ENCODE measurements at places on chromosomes 11 and 22.
A peak's percentile ranks its signal among the peaks of the same experiment; 100 is the strongest.

- no peak for DNase-seq
These were observed 23.6 kb downstream of the NPAT start for GRCh38 chr11:108198833-108199232.

GRCh38 chr11:61264371-61264770 is 23.4 kb downstream of the PGA5 start:
- no peak for DNase-seq

DNA sequence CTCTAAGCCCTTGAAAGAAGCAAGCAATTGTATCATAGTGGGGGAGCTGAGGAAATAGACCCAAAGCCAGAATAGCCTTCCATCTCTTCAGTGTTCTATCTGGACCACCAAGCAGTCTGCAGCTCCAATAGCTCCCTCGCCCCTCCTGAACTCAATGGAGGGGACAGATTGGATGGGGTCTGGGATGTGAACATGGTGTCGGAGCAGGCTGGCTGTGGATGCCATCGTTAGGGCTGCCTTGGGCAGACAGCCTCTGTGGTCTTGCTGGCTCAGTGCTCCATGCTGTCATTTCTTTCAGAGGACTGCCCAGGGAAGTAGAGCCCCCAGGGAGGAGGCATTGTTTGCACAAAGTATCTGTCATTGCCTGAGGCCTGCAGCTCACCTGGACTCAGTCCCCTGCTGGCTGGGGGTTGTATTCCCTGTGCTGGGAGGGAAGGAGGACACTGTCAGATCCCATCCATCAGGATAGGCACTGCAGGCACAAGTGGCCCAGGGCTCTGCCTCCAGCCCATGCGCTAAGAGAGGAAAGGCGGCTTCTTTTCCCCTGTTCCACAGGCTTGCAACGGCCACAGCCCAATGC is 537.7 kb downstream of the BUD13 start:
- DNase-seq = no peak

GRCh38 chr22:39254789-39255298 is 10.1 kb upstream of the PDGFB start:
- DNase-seq = peak; percentile 58

DNA sequence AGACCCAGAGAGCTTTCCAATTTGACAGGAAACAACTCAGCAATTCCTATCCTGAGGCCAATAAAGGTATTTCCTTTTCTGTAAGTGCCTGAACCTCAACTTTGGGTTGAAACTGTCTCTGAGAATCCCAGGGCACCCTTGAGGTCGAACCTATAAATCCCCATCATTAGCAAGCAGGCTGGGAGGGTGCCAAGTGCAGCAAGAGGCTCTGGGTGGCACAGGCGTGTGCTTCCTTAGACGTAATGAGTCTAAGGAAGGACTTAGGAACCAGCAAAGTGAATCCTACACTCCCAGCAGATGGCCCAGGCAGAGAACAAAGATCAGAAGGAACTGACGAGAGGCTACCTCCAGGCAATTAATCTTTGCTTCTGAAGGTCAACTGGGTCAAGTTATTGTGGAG is 234.3 kb upstream of the NARS2 start:
- DNase-seq = no peak

DNA sequence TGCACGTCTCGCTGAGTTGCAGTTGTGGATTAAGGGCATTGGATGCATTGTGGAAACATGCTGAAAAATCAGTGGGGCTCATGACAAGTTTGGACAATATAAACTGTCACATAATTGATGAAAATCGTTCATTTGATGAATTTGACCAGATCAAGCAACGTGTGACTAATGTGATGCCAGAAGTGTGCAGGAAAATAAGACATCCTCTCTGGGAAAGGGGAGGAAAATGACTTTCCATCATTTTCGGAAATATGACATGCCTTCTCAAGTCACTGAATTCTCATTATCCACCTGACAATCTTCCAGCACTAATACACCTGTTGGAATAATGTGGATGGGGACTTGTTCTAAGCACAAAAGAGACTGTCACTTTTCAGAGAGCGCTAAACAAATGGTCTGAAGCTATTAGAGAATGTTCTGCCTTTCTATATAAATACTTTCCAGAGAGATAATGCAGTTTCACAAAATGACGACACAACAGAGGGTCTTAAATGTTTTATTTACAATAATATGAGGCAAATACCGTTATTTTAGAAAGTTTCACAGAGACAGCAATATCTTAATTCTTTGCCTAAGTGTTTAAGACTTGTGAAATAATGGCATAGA is 1741.9 kb upstream of the RAG2 start:
- DNase-seq = no peak

DNA sequence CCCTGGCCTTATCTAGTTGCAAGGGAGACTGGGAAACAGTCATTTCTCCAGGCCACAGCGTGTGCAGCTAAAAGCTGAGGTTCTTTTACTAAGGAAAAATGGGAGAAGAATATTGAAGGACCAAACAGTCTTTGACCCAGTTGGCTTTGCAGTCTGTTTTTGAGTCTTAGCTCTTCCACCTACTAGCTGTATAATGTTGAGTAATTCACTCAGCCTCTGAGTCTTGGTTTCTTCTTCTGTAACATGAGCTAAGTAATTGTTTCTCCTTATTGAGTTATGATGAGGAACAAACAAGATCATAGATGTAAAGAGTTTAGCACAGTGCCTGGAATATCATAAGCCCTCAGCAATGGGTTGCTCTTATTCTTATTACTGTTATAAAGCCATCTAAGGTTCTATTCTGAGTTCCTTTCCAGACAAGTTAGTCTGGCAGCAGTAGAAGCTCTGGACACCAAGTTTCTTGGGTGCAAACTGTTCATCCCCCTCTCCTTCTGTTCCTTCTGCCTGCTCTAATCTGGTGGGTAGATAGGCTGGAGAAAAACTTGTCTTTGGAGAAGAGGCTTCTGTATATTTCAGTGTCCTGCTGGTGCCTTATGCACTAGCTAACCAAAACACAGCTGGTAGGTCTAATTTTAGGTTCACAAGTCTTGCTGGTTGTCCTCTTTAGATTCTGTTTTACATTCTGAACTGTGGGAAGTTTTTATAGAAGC is 13.5 kb downstream of the TRIM44 start:
- no peak for DNase-seq

GRCh38 chr11:68457898-68458249 is 2.7 kb upstream of the PPP6R3 start:
- no peak for DNase-seq

GRCh38 chr11:71544525-71545214 is 3.5 kb upstream of the KRTAP5-9 start:
- DNase-seq = no peak

- DNase-seq = no peak
These were observed 360.9 kb upstream of the NARS2 start for GRCh38 chr11:78935398-78936068.
